ENCODE measurements at places on chromosomes 1 and 21.

GRCh38 chr1:87004857-87005256 lies 90.4 kb downstream of the HS2ST1 start:
- DNase-seq: no peak

- DNase-seq: no peak
Observed at GRCh38 chr21:28867401-28867800, 125.3 kb downstream of the LTN1 start.

DNA sequence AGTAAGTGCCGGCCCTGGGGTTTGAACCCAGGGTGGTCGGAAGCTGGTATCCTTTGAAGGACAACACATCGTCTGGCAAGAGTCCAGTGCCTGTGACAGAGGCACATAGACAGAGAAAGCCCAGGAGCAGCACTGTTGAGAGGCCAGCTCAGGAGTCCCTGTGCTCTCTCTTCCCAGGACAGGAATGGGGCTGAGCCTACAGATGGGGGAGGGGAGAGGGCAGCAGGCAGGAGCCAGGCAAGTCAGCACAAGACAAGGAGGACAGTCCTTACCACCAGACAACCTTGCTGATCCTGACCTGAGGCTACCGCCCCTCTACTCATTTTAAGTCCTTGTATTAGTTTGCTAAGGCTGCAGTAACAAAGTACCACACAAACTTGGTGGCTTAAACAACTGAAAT lies 27.7 kb upstream of the SYT6 start:
- no peak for DNase-seq

DNA sequence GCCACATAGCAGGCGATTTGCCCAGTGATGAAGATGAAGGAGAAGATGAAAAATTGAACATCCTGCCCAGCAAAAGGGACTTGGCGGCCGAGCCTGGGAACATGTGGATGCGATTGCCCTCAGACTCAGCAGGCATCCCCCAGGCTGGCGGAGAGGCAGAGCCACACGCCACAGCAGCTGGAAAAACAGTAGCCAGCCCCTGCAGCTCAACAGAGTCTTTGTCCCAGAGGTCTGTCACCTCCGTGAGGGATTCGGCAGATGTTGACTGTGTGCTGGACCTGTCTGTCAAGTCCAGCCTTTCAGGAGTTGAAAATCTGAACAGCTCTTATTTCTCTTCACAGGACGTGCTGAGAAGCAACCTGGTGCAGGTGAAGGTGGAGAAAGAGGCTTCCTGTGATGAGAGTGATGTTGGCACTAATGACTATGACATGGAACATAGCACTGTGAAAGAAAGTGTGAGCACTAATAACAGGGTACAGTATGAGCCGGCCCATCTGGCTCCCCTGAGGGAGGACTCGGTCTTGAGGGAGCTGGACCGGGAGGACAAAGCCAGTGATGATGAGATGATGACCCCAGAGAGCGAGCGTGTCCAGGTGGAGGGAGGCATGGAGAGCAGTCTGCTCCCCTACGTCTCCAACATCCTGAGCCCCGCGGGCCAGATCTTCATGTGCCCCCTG lies 3.3 kb downstream of the ZBTB18 start:
- DNase-seq: no peak

DNA sequence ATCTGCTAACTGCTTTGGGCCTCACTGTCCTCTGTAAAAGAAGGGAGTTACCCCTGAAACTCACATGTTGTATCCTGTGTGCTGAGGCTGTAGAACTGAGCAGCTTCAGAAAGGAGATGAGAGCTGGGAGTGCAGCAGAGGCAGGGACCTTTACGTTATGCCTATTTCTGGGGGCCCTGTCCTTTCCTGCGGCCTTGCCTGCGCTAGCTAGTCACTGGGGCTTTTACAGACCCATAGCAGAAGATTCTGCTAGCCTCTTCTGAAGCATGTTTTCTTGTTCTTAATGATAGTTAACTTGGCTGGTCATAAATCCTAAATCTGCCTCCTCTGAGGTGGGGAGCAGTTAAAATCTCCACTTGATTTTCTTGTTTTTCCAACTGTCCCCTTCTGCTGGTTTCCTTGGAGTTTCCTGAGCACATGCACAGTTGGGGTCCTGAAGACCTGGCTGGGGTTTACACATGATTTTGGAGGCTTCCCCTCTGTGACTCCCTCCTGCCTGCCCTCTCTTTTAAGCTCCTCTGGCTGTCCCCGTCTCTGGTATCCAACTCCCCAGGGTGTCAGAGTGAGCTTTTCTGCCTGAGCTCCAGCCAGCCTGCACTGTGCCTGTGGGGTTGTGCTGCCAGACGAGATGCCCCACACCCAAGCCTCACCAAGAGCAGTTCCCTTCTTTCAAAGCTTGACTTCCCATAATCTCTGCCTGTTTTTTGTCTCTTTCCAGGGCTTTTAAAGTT lies 76.6 kb downstream of the NOS1AP start:
- DNase-seq: no peak

GRCh38 chr1:52917581-52917980 lies 4.0 kb downstream of the ECHDC2 start:
- DNase-seq: no peak

DNA sequence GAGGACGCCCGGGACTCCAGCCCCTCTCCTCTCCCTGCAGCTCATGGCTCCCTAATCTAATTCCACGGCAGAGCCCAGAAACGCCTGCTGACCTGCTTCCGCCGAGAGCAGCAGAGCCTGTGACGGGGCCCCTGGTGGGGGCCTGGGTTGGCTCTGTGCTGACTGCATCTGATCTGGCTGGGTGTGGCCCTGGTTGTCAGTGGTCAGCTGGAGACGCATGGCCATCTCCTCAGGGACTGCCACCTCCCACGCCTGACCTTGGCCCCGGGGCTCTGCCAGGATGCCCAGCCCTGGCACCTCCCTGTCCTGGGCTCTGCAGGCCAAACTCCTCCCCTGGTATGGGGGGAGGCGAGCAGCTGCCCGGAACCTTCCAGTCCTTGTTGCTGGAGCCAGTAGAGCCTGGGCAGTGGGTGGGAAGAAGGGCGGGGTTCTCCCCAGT lies 1.1 kb upstream of the PLCH2 start:
- DNase-seq: no peak

DNA sequence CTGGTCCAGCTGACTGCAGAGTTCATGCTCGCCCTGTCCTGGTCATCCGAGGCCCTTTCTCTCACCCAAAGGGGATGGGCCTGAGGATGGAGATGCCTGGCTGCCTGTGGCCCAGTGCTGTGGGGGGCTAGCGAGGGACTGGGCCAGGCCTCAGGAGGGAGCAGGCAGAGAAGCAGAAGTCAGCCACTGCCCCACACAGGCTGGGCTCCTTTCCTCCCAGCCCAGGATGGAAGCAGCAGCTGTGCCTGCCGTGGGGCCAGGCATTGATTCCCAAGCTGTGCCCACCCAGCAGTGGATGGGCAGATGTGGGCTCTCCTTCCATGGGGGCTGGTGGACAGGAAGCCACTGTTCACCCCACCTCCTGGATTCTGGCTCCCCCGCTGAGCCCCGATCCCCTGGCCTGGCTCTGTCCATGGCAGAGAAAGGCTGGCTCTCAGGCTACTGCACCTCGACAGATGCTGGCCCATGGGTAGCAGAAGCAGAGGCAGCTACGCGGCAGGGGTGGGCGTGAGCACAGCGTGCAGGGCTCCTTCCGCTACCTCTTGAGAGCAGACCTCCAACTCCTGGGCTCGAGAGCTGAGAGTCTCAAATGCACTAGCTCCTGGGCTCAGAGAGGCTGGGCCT lies 24.6 kb downstream of the RUNX3 start:
- no peak for DNase-seq

DNA sequence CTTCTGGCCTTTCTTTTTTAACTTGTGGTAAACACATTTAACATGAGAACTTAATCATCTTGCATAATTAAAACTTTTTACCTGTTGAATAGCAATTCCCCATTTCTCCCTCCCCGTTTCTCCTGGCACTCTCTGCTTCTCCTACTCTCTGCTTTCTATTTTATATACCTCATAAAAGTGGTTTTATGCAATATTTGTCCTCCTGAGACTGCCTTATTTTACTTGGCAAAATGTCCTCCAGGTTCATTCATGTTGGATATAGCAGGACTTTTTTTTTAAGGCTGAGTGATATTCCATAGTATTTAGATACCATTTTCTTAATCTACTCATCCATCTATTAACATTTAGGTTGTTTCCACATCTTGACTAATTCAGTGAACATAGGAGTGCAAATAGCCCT lies 35.0 kb downstream of the BTG3 start:
- no peak for DNase-seq

DNA sequence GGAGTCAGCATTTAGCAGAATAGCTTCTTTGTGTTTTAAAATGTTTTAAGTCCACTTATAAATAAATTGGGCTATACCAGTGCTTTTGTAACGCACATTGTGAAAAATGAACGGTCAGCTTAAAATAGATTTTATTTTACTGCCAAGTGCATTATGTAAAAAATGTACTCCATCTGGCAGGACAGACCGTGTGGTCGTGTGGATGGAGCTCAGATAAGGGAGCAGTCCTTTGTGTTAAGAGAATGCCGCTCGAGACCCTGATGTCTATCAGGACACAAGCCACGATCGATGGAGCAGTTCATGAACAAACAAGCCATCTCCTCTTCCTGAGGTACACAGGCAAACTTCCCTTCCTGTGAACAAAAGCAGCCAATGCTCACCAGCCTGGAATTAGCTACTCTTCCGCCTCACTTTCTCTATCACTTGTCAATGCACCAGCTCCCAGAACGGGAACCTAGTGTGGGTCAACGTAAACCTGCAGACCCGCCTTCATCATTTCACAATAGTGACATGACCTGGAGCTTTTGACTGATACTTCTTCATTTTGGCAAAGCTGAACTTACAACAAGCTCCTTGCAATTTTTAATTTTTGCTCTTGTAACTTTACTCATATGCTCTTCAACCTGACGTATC lies 243.5 kb downstream of the TGFB2 start:
- no peak for DNase-seq

DNA sequence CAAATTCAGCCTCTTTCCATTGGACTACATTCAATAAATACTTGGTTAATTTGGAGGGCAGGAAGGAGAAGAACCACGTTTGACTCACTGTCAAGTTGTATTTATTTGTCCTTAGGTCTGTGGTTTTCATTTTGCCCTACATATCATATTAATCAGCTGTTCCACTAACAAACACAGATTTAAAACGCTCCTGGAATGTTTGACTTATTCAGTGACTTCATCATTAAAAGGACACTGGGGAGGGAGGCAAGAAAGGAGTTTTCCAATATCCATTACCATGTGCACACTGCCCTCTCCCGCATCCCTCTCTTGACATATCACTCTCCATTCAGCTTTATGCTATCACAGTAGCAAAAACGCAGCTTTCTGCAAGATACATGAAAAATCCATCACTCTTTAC lies 98.2 kb upstream of the C1orf87 start:
- no peak for DNase-seq

DNA sequence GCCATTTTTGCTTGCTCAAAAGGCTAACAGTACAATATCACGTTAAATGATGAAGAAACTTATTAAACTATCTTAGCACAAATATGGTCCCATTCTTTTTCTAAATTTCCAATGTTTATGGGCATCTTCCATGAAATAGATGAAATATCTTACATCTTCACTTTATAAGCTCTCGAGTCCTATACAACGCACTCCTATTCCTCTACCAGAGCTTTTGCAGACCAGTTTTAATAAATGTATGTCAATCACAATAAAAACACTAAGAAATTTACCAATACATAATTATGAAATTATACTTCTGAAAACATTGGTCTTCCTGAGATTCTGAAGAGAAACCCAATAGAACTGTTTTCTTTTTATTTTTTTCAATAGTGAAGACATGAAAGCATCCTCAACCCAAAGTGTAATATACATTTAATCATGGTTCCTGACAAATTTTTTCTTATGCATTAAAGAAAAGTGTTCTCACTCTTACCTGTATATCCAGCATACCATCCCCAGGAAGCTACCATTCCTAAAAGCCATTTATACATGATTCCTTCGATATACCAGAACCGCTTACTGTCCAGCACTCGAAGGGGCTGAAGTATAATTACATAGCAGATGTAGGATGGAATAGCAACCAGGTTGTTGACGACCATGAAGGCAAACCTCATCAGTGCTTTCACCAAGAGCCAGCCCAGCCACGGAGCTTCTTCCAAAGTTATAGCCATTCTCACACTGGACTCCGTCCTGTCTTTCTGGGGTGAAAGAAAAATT lies 1.8 kb downstream of the LPGAT1 start:
- DNase-seq: no peak

GRCh38 chr1:3636531-3636930 lies 11.7 kb downstream of the TPRG1L start:
- no peak for DNase-seq

DNA sequence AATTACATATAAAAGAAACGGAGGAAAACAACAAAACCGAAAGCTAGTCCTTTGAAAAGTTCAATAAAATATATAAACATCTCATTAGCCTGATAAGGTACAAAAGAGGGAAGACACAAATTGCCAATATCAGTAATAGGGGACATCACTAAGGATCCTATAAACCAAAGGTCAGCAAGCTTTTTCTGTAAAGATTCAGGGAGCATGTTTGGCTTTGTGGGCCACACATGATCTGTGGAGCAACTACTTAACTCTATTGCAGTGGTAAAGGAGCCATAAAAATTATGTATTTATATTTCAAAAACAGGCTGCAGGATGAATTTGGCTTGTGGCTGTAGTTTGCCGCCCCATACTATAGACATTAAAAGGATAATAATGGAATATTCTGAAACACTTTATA lies 5.5 kb upstream of the NSUN4 start:
- DNase-seq: no peak

DNA sequence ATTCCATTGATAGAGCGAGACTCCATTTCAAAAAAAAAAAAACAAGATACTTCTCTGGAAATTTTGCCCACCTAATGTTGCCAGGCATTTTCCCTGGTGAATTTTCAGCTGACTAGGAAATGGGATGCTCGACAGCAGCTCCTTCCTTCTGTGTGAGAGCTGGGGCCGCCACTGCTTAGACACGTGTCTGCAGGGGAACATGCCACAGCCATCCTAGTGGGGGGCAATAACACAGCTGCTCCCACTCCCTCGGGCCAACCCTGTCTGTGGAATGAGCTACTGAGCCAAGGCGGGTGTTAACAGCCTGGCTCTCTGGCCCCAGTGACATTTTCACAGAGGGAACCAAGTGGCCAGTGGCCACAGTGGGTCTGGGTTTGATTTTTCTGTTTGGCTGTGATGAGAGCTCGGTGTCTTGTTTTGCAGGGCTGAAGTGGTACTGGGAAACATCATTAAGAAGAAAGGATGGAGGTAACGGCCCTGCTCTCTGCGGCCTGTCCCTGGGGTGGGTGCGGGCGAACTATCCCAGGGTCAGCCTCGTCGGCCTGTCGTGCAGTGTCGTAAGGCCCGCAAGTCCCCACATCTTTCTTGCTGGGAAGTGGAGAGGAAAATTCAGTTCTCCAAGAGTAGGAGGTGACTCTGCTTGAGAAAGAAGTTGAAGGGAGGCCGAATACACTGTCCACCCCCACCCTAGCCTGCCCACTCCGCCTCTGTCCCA lies 39.2 kb downstream of the KCNAB2 start:
- DNase-seq: no peak

GRCh38 chr1:91884459-91885212 lies 1.3 kb downstream of the TGFBR3 start:
- DNase-seq: no peak

DNA sequence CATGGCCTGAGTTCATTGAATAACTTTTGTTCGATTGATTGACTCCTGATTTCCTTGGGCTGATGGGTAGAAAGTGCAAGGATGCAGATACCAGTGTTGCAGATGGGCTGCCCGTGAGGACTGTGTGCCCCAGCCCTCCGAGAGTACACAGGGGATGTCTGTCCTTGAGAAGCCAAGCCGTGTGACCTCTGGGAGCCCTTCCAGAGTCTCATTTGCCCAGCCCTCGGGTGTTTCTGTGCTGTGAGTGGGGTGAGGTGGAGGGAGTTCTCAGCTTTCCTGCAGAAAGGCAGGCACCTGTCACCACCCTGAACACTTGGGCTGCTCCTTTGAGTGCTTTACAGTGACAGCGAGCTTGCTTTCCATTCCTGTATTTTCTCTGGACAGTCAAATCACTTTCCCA lies 96.4 kb upstream of the CACNA1E start:
- DNase-seq: no peak

GRCh38 chr1:207139616-207140015 lies 35.6 kb downstream of the C4BPA start:
- DNase-seq: no peak

All from stimulated activated CD4-positive, alpha-beta T cell treated with anti-CD3 and anti-CD28 coated beads, Interleukin-2, amount 100 ng/mL, for 4 hours (primary cell).